ENCODE measurements at places on chromosomes 16 and 17. TPM values are rescaled to one million over a fixed set of nuclear protein-coding genes. Genes with fewer than 3 reads are reported as not detected.
A peak's percentile ranks its signal among the peaks of the same experiment; 100 is the strongest.

IKZF3 gene
- 1.4 TPM for total RNA-seq

PLD2 gene
- 55.9 TPM for total RNA-seq

GUCY2D gene
- not detected for total RNA-seq

CSH2 gene
- not detected for total RNA-seq

KRTAP9-2 gene
- not detected for total RNA-seq

MMP25 gene
- total RNA-seq: 18.8 TPM

SLC6A4 gene
- 0.14 TPM for total RNA-seq

CDH3 gene
- total RNA-seq: 197 TPM

- H3K4me3 ChIP-seq: no peak overlapping the region
- DNase-seq: peak; percentile 98
Measured at GRCh38 chr16:85733839-85734170, 17.1 kb downstream of the C16orf74 start.

DNA sequence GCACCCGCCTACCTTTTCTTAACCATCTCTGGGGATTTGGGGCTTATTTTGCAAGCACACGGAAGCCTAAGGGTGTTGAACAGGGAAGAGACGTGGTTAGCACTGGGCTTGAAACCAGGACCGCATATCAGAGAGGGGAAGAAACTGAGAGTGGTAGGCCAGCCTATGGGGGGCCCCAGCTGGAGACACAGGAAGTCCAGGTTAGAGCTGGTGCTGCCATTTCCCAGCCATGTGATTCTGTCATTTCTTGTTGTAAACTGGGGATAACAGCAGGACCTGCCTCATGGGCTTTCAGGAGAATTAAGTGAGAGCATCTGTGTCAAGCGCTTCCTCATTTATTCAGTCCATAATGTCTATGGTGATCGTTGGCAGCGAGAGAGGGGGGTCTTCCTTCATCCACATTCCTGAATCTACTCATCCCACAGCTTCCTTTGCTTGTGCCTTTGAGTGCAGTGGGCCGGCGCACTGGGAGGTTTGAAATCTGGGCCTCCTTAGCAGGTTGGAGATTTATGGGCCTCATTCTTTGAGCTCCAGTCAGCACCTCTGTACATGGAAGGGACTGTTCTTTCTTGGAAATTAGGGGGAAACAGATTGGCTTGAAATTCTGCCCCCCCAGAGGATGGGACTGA, 20.1 kb downstream of the NKD1 start:
- DNase-seq: no peak
- H3K27ac ChIP-seq: no peak overlapping the region
- H3K4me1 ChIP-seq: no peaks in the 10 kb centered on the region

DNA sequence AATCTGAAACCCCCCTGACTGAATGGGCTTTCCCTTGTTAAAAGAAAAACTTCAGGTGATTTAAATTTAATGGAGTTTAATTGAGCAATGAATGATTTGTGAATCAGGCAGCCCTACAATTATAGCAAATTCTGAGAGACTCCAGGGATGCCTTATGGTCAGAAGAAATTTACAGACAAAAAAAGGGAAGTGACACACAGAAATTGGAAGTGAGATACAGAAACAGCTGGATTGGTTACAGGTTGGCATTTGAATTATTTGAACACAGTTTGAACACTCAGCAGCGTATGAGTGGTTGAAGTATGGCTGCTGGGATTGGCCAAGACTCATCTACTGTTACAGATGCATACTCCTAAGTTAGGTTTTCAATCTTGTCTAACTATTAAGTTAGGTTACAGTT, 19.0 kb upstream of the CPHXL start:
- H3K4me1 ChIP-seq: no peaks in the 10 kb centered on the region
- H3K36me3 ChIP-seq: no peaks in the 10 kb centered on the region
- H3K27ac ChIP-seq: no peak overlapping the region
- no peak overlapping the region for H3K4me3 ChIP-seq

- H3K27ac ChIP-seq: no peak overlapping the region
- no peaks in the 10 kb centered on the region for H3K36me3 ChIP-seq
- H3K4me1 ChIP-seq: no peaks in the 10 kb centered on the region
- no peaks in the 10 kb centered on the region for H3K27me3 ChIP-seq
Measured at GRCh38 chr16:76114681-76115080, 162.5 kb upstream of the CNTNAP4 start.

- no peaks in the 10 kb centered on the region for H3K27me3 ChIP-seq
- H3K27ac ChIP-seq: no peak overlapping the region
Measured at GRCh38 chr17:40864661-40865390, 2.2 kb downstream of the KRT12 start.

DNA sequence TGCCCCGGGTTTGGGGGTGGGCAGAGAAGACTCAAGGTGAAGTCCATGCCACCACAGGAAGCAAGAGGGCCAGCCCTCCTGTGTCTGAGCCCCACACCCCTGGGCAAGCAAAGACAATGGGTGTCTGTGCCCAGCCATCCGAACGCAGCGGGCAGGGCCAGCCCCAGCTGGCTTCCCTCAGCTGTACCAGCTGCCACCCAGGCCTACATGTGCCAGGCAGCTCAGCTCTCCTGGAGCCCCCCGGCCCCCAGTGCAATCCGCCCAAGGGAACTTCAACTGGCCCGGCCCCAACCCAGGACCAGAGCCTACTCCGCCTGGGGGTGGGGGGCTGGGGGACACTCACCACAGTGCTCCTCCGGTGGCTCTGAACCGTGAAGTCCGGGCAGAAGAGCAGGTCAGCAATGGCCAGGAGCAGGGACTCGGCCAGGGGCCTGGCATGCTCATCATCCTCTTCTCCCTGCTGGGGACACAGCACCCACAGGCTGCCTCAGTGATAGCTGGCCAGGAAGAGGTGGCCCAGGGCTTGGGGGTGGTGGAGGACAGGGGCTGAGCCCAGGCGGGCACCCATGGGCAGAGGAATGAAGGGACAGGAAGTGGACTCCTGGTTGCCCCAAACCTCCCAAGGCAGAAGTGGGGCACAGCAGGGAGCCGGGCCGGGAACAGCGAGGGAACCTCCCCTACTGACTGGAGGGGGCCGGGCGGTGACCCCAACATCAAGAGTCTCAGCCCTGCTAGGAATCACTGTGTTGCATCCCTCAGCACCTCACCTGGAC, 9.8 kb downstream of the HID1 start:
- H3K36me3 ChIP-seq: no peaks in the 10 kb centered on the region
- H3K27me3 ChIP-seq: peaks cover 6% of the 10 kb centered on the region
- H3K4me1 ChIP-seq: peaks cover 3% of the 10 kb centered on the region
- no peak overlapping the region for H3K4me3 ChIP-seq

DNA sequence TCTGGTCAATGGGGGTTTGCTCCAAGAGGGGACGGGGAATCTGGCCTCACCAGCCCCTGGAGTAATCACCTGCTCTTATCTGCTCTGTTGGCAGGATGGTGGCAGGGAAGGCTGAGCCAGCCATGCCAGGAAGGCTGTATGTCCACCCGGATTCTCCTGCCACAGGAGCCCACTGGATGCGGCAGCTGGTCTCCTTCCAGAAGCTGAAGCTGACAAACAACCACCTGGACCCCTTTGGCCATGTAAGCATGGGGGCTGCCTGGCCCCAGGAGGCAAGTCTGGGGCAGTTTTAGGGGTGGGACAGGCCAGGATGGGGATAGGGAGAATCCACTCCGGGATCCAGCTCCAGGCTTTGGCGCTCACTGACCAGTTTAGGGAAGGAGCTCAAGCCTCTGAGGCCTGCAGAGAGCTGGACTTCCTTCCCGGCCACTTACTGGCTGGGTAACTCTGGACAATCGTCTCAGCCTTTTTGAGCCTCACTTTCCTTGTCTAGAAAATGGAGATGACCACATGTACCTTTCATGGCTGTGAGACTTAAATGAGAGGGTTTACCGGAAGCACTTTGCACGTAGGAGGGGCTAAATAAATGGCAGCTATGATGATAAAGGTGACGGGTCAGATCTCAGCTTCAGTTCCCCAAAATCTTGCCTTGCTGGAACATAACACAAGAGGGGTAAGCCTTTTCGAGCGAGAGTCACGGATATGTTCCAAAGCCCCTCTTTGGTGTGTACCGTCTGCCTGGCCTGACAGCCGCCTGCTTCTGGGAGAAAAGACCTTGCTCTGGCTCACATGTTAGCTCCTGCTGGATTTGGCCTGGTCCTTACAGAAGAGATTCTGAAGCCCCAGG, 15.4 kb downstream of the TBX4 start:
- H3K27ac ChIP-seq: no peak overlapping the region
- DNase-seq: peak; percentile 79
- peaks cover 71% of the 10 kb centered on the region for H3K27me3 ChIP-seq
- H3K36me3 ChIP-seq: no peaks in the 10 kb centered on the region

DNA sequence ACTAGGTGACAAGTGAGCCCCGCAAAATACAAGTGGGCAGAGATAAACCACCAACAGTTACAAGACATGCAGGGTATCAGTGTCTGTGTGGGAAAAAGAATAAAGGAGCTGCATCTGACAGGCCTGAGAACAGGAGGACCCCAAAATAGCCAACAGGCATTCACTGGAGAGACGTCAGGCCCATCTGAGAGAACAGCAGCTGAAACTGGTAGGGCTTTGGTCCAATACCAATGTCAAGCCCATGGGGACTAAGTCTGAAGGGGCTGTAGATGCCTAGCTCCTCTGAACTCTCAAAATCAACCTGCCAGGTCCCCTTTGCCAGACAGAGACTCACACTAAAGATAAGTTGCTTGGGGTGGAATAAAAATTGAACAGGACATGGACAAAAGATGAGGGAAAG, 30.5 kb upstream of the TANC2 start:
- H3K27me3 ChIP-seq: no peaks in the 10 kb centered on the region
- H3K4me3 ChIP-seq: no peak overlapping the region
- H3K27ac ChIP-seq: no peak overlapping the region

DNA sequence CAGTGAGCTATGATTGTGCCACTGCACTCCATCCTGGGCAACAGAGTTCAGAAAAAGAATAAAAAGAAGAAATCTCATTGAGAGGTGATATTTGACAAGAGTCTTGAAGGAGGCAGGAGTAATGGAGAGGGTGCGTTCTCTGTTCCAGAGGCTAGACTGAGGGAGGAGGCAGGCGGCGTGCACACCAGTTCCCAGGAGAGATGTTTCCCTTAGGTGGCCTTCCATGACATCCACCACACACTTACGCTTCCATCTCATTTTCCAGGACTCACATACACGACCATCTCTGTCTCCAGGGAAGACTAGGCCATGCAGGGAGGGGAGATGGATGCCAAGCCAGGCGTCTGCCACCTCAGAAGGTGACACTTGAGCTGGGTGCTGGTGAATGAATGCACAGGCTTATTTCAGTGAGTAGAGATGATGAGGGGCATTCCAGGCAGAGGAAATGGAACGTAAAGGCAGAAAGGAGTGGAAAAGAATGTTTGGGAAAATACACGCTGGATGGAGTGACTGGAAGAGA, 25.3 kb upstream of the N4BP1 start:
- no peaks in the 10 kb centered on the region for H3K4me1 ChIP-seq
- H3K4me3 ChIP-seq: no peak overlapping the region
- H3K27me3 ChIP-seq: no peaks in the 10 kb centered on the region
- H3K36me3 ChIP-seq: no peaks in the 10 kb centered on the region
- DNase-seq: no peak
- H3K27ac ChIP-seq: no peak overlapping the region

GRCh38 chr16:78704416-78704815, 605.0 kb downstream of the WWOX start:
- no peak overlapping the region for H3K4me3 ChIP-seq
- no peaks in the 10 kb centered on the region for H3K27me3 ChIP-seq
- H3K4me1 ChIP-seq: no peaks in the 10 kb centered on the region
- DNase-seq: no peak
- H3K36me3 ChIP-seq: no peaks in the 10 kb centered on the region

- H3K4me1 ChIP-seq: no peaks in the 10 kb centered on the region
- H3K27ac ChIP-seq: no peak overlapping the region
- no peaks in the 10 kb centered on the region for H3K36me3 ChIP-seq
- no peak overlapping the region for H3K4me3 ChIP-seq
- no peaks in the 10 kb centered on the region for H3K27me3 ChIP-seq
- DNase-seq: no peak
Measured at GRCh38 chr17:7745748-7746470, 28.4 kb downstream of the DNAH2 start.

- no peaks in the 10 kb centered on the region for H3K36me3 ChIP-seq
- H3K27ac ChIP-seq: no peak overlapping the region
- DNase-seq: no peak
- no peak overlapping the region for H3K4me3 ChIP-seq
- H3K27me3 ChIP-seq: no peaks in the 10 kb centered on the region
Measured at GRCh38 chr17:75834279-75834920, 9.8 kb downstream of the UNC13D start.

DNA sequence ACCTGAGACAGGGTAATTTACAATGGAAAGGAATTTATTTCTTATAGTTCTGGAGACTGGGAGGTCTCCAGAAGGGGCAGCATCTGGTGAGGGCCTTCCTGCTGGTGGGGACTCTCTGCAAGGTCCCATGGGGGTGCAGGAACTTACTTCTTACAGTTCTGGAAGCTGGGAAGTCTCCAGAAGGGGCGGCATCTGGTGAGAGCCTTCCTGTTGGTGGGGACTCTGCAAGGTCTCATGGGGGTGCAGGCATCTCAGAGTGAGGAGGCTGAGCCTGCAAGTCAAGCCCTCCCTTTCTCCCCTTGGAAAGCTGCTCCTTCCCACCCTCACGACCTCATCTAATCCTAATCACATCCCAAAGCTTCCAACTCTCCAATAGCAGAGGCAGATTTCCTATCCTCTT, 157.4 kb downstream of the FOXL1 start:
- H3K27me3 ChIP-seq: no peaks in the 10 kb centered on the region
- no peaks in the 10 kb centered on the region for H3K36me3 ChIP-seq
- no peak overlapping the region for H3K4me3 ChIP-seq
- H3K4me1 ChIP-seq: peaks cover 28% of the 10 kb centered on the region
- no peak overlapping the region for H3K27ac ChIP-seq

GRCh38 chr17:39777534-39778365, 40.0 kb downstream of the GRB7 start:
- H3K27me3 ChIP-seq: no peaks in the 10 kb centered on the region
- DNase-seq: no peak
- no peak overlapping the region for H3K4me3 ChIP-seq
- no peaks in the 10 kb centered on the region for H3K36me3 ChIP-seq
- H3K27ac ChIP-seq: no peak overlapping the region

DNA sequence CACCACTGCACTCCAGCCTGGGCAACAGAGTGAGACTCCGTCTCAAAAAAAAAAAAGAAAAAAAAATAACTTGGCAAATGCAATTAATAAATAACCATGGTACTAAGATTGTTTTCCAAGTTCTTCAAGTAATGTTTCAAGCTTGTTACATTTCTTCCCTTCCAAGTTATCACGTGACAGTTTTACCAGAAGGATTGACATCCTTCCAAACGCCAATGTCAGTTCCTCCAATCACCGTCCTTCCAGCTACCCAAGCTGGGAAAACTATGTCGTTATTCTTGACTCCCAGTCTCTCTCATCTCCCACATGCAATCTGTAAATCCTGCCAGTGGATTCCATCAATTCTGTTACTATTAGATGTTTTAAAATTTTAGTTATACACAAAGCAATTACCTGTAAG, 3.9 kb upstream of the PHAF1 start:
- no peak overlapping the region for H3K27ac ChIP-seq
- H3K4me3 ChIP-seq: no peak overlapping the region
- no peak for DNase-seq
- peaks cover 10% of the 10 kb centered on the region for H3K27me3 ChIP-seq
- H3K36me3 ChIP-seq: no peaks in the 10 kb centered on the region
- H3K4me1 ChIP-seq: peaks cover 5% of the 10 kb centered on the region

- H3K4me1 ChIP-seq: peaks cover 7% of the 10 kb centered on the region
- no peaks in the 10 kb centered on the region for H3K36me3 ChIP-seq
- no peak overlapping the region for H3K4me3 ChIP-seq
- DNase-seq: peak; percentile 0
- no peak overlapping the region for H3K27ac ChIP-seq
Measured at GRCh38 chr17:79911430-79912399, 72.5 kb upstream of the CBX4 start.

Measured in GM23338 (cell line).